Urothelium cell line (cell line): ENCODE measurements at places on chromosomes 5 and 9.

GRCh38 chr5:38379350-38379937 lies 121.1 kb downstream of the EGFLAM start:
- DNase-seq = no peak

DNA sequence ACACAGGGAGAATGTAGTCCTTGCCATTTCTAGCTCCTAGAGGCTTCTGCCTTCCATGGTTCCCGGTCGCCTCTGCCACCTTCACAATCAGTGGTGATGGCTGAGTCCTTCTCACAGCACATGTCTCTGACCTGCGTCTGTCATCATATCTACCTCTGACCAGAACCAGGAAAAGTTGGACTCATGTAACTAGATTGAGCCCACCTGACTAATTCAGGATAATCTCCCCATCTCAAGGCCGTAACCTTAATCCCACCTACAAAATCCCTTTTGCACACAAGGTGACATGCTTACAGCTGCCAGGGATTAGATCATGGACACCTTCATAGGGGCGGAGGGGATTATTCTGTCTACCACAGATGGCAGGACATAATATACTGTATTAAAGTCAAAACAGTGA lies 375.6 kb downstream of the ICE1 start:
- DNase-seq = no peak

DNA sequence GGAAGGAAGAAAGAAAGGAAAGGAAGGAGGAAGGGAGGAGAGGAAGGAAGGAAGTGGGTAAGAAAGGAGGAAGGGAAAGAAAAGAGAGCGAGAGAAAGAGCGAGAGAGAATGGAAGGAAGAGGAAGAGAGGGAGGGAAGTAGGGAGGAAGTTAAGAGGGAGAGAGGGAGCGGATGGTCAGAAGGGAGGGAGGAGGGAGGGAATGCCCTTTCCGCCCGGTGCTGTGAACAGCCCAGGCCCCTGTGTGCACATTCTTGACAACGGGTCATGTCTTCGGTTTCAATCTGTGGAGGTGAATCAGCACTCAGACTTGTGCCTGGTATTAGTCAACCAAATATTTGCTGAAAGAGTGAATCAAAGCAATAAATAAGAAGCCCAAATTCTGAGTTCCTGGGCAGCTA lies 39.2 kb downstream of the PRUNE2 start:
- DNase-seq = peak; percentile 89

- no peak for DNase-seq
Observed at GRCh38 chr5:6586647-6587042, 46.2 kb downstream of the NSUN2 start.

GRCh38 chr5:139642213-139642612 lies 5.9 kb upstream of the CXXC5 start:
- no peak for DNase-seq

GRCh38 chr5:165201771-165202518 lies 1696.5 kb downstream of the MAT2B start:
- DNase-seq = peak; percentile 2

GRCh38 chr9:97160255-97160654 lies 121.3 kb upstream of the CTSV start:
- no peak for DNase-seq

- DNase-seq = no peak
Observed at GRCh38 chr9:4986296-4986695, 1.2 kb downstream of the JAK2 start.

DNA sequence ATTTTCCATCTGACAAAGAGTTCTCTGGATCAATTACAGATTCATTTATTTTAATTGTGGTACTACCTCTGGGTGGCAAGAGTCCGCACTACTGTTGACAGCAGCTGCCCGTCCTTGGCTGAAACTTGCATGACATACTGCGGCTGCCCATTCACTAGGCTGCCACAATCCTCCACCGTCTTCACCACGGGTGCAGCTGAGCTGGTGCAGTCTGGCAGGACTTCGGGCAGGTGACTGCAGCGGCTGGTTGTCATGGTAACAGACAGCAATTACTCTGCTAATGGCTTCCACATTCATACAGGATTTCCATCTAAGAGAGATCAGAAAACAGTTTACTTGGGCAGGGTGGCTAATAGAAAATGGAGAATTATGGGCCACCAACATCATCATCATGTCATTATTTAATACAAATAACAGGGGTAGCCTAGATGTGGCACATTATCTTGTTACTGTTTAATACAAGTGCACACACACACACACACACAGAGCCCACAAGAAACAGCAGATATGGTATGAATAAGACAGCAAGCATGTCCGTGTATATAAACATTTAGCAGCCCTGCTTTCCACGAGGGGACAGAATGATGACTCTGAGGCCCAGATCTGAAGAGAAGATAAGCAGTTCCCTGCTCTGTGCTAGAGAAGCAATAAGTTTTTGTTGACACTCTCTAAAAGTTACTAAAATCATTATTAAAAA lies 112.3 kb downstream of the MARCHF3 start:
- no peak for DNase-seq

DNA sequence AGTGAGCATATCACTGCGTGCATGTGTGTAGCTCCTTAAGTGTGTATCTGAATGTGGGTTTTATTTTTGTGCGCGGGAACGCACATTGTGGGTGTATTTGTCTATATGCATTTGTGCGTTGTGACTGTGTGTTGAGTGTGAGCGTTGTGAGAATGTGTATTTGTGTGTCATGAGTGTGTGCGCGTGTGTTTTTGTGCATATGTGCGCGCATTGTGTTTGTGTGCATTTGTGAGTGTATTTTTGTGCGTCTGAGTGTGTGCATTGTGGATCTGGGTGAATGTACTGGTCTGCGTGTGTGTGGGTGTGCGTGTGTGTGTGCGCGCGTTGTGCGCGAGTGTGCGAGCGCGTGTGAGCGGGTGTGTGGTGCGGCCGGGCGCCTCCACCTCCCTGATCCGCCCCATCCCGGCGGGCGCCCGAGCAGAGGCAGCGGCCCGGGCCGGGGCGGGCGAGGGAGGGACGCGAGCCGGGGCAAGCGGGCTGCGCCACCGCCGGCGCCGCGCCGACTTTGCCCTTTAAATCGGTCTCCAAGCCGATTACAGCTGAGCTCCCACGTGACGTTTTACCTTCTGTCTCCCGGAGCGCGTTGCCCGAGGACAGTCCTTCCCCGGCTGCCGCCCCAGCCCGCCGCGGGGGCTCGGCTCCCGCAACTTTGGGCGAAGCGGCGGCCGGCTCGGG lies at the start of gene RASGRF2:
TSS of gene RASGRF2 (plus strand) at position 596 of the 675 bp plus-strand sequence. CDS start 376 bp downstream, outside the sequence.
- DNase-seq = no peak

- DNase-seq = no peak
Observed at GRCh38 chr5:96527768-96528661, 95.0 kb upstream of the PCSK1 start.

GRCh38 chr5:178349075-178349511 lies 116.5 kb upstream of the PHYKPL start:
- DNase-seq = no peak

GRCh38 chr9:784916-785315 lies 56.6 kb upstream of the DMRT1 start:
- DNase-seq = no peak

DNA sequence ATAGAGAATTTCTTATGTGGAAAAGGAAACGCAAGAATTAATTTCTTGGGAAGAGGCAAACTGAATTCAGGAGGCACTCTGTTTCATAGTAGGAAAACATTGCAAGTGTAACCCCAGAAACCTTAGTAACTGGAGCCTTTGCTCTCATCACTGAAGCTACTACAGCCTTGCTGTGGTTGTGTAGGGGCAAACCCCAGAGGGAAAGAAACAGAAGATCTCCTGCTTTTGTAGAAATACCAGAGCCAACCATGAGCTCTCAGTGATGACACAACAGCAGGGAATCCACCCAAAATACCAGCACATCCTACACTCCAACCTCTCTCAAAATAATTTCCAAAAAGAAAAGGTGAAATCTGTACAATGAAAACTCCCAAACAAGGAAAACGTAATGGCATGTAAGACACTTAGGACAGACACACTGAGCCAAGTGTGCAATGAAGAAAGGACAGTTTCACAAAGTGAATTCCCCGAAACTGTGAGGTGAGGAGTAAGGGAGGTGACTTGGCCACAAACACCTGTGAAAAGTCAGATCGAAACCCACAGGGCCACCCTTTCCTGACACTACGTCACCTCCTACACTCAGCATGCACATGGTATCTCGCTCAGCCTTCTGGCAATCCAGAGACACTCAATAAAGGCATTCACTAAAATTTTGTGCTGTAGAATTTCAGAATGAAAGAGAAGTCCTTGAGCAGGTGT lies 8.5 kb upstream of the ACSL6 start:
- no peak for DNase-seq

DNA sequence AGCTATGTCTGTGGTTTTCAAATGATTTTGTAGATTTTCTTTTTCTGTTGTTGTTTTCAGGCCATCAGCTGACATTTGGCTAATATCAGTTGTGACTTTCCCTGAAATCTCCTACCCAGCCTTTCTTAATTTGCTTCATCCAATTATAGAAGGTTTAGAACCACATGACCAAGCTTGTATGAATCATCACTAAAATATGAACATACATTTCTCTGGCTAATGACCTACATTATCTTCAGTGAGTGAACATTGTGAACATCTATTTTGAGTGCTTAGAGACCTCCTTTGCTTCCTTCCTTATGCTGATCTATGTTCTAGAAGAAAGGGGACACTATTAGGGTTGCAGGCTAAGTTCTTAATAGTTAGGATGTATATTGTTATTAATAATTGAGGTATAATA lies 532.5 kb downstream of the RAB3C start:
- DNase-seq = no peak

DNA sequence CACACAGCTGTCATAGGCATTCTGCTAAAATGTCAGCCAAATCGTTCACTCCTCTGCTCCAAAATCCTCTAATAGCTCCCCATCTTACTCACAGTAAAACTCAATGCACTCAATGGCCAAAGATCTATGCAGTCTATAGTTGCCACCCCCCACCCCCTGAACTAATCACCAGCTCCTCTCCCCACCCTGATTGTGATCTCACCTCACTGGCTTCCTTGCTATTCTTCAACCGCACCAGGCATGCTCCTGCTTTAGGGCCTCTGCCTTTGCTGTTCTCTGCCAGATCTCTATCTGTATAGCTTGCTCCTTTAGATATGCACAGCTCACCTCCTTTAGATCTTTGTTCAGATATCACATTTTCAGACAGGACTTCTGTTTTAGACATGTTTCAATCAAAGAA lies 33.2 kb upstream of the SNX2 start:
- peak; percentile 31 for DNase-seq

GRCh38 chr5:2536632-2537377 lies 214.7 kb downstream of the IRX2 start:
- DNase-seq = no peak

DNA sequence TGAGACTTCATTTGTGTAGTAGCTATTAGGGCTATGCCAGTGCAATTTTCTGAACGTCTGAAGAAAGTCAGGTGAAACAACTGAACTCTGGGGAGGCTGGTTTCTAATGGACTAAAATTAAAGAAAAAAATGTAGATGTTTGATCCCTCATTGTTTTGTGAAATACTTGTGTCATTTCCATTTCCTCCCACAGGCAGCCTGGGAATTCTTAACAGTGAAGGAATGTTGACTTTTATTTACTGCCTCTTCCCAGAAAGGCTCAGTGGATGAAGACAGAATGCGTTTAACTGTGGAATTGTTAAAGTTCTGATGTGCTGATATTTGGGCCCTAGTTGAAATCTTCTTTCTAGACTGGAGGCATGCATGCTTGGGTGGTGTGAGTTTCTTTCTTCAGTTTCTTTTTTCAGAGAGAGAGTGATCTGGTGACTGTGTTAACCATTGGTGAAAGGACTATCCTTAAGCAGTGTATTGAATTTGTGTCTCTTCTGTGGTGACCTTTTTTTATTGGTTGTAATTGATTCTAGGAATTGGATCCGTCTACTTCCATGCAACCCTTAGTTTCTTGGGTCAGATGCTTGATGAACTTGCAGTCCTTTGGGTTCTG lies 15.5 kb downstream of the ACER2 start:
- DNase-seq = no peak

DNA sequence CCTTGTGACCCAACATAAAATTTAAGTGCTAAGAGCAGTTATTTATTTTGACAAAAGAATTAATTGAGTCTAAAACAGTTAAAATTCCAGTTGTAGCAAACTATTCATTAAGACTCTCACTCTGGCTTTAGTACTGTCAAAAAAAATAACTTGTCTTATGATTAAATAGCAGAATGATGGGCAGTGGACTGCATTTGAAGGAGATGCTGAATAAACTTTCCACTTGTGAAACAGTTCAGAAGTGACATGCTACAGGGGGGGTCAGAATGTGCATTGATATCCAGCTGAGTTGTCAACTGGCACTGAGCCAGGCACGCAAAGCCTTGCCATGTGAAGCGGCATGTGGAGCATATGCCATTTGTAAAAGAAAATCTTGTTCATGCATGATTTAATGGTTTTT lies 76.0 kb downstream of the FCHO2 start:
- DNase-seq = peak; percentile 11

- DNase-seq = peak; percentile 33
Observed at GRCh38 chr5:176959051-176959450, 47.5 kb downstream of the UIMC1 start.

- no peak for DNase-seq
Observed at GRCh38 chr5:145340099-145340498, 495.0 kb downstream of the PRELID2 start.

DNA sequence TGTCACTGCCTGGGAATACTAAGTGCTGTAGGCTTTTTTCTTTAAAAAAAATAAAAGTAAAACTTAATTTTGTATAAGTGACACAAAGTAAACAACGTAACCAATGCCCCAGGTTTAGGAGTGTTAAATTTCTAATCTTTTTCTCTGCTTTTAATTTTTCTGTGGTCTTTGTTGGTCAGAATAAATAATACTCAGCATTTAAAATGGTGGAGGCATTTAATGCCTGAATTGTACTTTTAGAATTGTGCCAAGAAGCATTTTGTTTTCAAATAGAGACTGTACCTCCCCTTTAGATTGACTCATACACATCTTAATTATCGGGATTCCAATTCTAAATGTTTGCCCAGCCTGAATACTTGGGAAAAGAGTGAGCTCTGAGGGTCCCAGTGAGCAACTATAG lies 1.6 kb downstream of the DMXL1 start:
- no peak for DNase-seq

GRCh38 chr5:120873083-120873482 lies 409.0 kb downstream of the PRR16 start:
- DNase-seq = no peak

DNA sequence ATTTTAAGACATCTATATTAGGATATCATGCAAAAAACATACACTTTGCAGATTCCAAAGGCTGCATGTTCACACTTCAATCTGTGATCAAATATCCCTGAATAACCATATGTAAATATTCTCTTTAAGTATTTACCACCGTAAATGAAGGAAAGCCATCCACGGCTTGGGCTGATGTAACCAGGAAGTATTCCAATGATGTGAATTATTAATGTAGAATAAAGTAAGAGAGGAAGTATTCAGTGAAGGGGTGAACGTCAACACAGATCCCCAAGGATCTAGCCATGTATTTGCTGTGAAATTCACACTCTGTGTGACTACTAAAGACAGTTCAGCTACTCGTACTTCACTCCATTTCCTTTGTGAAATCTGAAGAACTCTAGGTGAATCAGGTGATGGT lies 75.2 kb downstream of the CDH6 start:
- no peak for DNase-seq

- no peak for DNase-seq
Observed at GRCh38 chr9:108077556-108077955, 588.0 kb upstream of the KLF4 start.

GRCh38 chr5:34915856-34916192 lies 313 bp downstream of the BRIX1 start:
- peak; percentile 16 for DNase-seq
